ENCODE measurements at places on chromosomes 3 and 15.
A peak's percentile ranks its signal among the peaks of the same experiment; 100 is the strongest.

DNA sequence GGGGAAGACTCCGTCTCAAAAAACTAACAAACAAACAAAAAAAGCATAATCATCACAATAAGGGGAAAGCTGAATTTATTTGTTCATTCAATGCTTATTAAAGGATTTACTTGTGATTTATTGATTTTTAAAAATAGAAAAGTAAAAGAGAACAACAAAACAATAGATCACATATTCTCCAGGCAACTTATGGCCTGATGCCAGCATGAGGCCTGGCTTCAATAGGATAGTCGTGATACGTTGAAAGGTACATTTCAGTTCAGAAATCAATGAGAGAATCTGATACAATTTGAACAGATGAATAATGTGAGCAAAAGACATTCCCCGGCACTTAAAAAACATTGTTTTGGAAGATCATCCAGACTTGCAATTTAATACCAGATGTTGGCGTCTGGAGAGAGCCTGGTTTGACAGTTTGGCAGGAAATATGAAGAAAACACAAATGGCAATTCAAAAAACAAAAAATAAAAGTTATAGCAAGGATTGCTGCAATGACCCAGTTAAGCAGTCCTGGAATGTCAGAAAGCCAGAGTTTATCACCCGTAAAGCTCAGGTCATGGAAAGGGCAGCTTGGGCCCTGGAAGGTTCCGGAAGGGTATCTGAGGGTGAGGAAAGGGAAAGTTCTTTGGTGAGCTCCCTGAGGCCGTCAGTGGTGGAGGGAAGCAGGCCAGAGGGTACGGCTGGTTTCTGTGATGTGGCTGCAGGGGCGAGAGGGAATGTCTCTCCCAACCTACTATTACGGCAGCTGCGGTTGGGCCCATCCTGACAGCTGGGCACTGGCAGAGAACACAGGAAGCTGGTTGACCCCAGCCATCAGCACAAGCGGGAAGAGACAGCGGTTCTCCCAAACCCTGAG is 230.2 kb upstream of the HES1 start:
- no peak for DNase-seq

DNA sequence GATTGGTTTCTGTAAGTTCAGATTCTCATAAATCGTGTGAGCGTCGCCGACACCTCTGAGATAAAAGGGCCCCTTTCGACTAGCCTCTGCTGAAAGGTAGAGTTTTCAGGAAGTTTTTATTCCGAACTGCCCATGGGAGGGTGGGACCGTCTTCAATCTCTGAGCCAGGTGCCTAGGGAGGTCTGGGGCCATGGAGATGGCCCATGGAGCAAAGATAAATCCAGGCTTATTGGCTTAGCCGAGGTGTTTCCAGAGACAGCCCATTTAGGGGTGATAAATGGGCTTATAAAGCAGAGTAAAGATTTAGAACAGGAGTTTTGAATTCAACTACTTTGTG is 442 bp downstream of the QTRT2 start:
- DNase-seq: no peak

DNA sequence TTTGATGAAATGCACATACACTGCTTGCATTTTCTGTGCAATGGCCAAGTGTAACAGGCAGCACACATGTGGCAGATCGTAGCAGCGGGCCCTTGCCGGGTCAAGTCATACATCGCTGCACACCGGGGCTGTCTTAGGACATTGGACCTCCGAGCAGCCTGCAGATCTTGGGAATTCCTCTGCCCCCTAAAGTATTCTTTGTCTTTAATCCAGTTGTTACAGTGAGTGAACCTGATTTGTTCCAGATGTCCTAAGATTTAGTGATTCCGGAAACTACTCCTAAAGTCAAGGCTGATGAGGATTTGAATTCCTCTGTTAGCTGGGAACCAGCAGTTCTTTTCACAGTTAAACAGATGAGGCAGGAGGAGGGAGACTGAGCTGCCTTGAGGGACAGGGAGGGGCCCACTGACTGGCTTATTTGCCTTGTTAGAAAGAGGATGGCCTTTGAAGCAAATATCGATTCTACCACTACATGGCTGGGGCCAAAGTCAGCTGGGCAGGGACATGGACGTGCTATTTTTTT is 190.7 kb upstream of the CTDSPL start:
- no peak for DNase-seq

- DNase-seq: no peak
Measured at GRCh38 chr3:51379746-51380455, 5.2 kb upstream of the MANF start.

GRCh38 chr3:59464187-59464586 is 414.4 kb upstream of the CFAP20DC start:
- no peak for DNase-seq

GRCh38 chr3:159877924-159878323 is 110.7 kb upstream of the IL12A start:
- no peak for DNase-seq

GRCh38 chr3:63351159-63352007 is 73.3 kb downstream of the SYNPR start:
- DNase-seq: peak; percentile 32

- DNase-seq: no peak
Measured at GRCh38 chr3:196666001-196666867, 26.7 kb downstream of the NRROS start.
